ENCODE measurements at places on chromosomes 11 and 22. TPM values are rescaled to one million over a fixed set of nuclear protein-coding genes. Genes with fewer than 3 reads are reported as not detected.

GRCh38 chr11:122754553-122755322, 83.6 kb upstream of the CRTAM start:
- no peak for DNase-seq

NLRP14 gene
- total RNA-seq, result 0.32 TPM

- DNase-seq, result no peak
Measured at GRCh38 chr22:29872144-29872893, 10.7 kb upstream of the MTMR3 start.

GRCh38 chr11:35166369-35167360, 27.7 kb downstream of the CD44 start:
- DNase-seq, result peak; percentile 29

DNA sequence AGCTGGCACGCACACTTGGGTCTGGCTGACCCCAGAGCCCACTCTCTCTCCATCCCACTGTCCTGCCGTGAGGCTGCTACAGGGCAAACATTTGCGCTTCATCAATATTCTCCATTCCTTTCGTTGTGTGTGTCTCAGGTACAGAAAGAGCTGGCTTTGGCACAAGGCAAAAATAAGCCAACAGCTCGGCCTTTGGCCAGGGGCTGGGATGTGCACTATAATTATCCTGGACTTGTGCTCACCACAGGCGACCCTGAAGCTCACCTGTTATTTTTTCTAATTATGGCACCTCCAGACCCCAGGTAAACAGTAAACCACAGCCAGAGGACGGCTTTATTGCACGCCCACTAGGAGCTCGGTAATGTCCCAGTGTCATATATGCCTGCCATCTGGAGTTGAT, 10.9 kb downstream of the ZMAT5 start:
- no peak for DNase-seq

DNA sequence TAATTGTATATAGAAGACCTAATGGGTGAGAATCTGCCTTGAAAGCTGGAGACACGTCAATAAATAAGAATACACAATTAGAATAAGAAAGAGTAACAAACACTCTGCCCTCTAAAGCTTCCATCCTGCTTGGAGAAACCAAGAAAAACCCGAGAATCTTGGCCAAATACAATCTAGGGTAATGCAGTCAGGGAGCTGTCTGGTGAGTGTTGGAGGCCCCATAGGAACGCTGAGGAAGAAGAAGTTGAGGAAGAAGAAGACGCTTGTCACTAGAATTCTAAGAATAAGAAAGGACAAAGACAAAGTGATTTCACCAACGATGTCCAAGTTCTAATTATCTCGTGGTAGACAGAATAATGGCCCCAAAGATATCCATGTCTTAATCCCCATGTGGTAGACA, 4485.9 kb upstream of the OR11H1 start:
- DNase-seq, result no peak

- DNase-seq, result no peak
Measured at GRCh38 chr11:98952107-98952506, 68.6 kb upstream of the CNTN5 start.

DNA sequence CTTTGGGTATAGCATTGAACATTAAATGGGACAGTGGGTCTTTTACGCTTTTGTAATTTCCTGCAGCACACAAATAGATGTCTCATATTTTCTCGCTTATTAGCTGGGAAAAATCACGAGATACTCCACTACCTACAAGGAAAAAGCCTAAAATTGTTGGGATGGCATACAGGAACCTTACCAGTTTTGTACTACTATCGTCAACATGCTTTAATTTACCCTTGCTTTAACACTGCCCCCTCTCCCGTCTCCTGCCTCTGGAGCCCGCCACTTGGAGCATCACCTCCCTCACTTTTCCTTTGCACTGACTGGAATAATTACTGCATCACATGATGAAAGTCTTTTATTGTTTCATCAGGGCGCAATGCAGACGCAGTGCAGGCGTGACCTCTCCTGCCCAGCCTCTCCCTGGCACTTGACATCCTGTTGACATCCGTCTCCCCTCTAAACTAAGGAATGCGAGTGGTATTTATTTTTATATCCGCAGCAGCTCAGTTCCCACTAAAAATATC, 1.0 kb upstream of the FNBP4 start:
- DNase-seq, result peak; percentile 72

DNA sequence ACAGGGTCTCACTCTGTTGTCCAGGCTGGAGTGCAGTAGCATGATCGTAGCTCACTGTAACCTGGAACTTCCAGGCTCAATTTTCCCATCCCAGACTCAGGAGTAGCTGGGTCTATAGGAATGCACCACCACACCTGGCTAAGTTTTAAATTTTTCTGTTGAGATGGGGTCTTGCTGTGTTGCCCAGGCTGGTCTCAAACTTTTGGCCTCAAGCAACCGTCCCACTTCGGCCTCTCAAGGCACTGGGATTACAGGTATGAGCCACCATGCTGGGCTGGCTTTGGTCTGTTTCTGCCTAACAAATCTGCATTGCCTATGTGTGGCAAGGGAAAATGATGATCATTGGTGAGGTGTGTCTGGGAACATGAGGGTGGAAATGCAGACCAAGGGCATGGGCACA, 59.3 kb upstream of the CLMP start:
- DNase-seq, result no peak

GRCh38 chr11:35614939-35615569, 3.2 kb upstream of the FJX1 start:
- DNase-seq, result no peak

ANKK1 gene
- 0.64 TPM for total RNA-seq

Data from dorsolateral prefrontal cortex (tissue), 122 donors.